ENCODE measurements at places on chromosomes 13 and 19. TPM values are rescaled to one million over a fixed set of nuclear protein-coding genes. Genes with fewer than 3 reads are reported as not detected.

FPR2 gene
- 0.21 TPM for polyA plus RNA-seq

SHANK1 gene
- 0.20 TPM for polyA plus RNA-seq

ZNF579 gene
- 10.5 TPM for polyA plus RNA-seq

C19orf85 gene
- polyA plus RNA-seq: not detected

KIR2DL1 gene
- 0.12 TPM for polyA plus RNA-seq

DNA sequence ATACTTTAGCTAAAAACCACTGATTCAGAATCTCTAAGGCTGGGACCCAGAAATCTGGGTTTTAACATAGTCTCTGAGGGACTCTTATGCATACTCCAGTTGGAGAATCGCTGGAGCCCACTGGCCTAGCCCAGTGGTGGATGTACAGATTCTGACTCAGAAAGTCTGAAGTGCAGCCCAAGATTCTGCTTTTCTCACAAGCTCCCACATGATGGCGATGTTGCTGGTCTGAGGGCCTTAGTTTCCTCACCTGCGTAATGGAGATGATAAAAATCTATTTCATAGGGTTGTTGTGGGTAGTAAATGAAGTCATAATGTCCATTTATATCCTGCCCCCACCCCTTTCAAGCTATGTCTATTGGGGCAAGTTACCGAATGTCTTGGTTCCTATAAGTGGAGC, 7.7 kb upstream of the CDADC1 start:
- DNase-seq: no peak

DNA sequence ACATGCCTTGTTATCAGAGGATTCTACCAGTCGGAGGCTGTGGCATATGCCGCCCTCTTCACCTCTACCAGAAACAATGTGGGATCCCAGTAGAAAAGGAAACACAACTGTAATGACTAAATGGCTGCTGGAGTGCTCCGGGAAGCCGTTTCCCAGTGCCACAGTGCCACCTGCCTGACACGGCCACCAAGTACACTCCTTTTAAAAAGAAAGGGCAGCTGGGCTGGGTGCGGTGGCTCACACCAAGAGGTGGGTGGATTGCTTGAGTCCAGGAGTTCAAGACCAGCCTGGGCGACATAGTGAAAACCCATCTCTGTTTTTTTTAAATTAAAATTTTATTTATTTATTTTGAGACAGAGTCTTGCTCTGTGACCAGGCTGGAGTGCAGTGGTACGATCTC, 67.3 kb downstream of the TRPM4 start:
- DNase-seq: no peak

DNA sequence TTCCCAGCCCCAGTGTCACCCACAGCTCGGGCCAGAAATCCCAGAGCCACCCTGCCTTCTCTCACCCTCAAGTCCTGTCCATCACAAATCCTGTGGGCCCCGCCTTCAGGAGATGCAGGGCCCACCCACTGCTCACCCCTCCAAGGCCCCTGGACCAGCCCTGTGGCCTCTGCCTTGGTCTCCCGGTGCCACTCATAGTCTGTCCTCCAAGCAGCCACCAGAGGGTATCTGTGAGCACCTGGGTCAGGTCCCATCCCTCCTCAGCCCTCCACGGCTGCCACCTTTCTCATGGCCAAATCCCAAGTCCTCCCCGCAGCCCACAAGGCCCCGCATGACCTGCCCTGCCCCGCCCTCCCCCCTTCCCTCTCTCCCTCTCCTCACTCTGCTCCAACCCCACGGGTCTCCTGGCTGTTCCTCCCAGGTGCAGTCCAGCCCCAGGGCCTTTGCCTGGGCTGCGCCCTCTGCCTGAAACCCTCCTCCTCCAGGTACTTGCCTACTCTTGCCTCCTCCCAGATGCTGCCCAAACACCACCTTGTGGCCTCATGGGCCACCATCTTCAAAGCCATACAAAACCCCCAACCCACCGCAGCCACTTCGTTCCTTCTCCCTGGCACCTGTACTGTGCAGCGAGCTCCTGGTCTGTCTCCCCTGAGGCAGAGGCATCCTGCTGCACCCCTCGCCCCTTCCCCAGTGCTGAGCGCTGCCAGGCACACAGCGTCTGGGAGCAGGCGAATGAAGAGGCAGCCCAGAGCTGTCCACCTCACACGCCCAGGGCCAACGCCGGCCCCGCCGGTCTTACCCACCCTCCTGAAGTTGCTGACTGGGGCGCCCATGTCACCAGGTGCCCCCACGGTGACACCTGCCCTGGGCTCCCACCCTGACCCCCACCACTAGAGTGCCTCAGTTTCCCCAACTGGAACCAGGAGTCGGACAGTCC, 13.2 kb upstream of the UQCR11 start:
- DNase-seq: no peak

DNA sequence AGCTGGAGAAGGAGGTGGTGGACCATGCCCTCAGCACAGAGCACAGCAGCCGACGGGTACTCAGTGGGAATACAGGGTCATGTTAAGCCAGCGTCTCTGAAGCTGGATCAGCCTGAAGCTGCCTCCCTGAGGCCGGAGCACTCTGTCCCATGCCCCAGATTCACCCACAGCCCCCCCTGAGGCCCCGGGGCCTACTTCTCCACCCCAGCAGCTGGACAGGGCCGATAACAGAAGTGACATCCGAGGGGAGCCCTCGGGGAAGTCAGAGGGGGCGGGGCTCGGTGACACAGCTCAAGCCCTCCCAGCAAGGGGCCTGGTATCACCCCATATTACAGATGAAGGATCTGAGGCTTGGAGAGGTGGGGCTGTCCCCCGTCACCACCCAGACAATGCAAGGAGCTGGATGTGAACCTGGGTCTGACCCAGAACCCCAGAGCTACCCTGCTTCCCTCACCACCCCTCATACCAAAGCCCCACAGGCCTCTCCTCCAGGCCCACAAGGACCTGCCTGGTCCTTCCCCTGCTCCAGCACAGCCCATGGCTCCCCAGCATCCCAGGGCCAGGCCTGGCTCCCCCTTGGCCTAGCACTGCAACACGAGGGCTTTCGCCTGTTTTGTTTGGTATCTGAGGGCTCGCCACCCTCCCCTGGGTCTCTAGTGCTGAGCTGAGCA, 5.7 kb downstream of the R3HDM4 start:
- no peak for DNase-seq

DNA sequence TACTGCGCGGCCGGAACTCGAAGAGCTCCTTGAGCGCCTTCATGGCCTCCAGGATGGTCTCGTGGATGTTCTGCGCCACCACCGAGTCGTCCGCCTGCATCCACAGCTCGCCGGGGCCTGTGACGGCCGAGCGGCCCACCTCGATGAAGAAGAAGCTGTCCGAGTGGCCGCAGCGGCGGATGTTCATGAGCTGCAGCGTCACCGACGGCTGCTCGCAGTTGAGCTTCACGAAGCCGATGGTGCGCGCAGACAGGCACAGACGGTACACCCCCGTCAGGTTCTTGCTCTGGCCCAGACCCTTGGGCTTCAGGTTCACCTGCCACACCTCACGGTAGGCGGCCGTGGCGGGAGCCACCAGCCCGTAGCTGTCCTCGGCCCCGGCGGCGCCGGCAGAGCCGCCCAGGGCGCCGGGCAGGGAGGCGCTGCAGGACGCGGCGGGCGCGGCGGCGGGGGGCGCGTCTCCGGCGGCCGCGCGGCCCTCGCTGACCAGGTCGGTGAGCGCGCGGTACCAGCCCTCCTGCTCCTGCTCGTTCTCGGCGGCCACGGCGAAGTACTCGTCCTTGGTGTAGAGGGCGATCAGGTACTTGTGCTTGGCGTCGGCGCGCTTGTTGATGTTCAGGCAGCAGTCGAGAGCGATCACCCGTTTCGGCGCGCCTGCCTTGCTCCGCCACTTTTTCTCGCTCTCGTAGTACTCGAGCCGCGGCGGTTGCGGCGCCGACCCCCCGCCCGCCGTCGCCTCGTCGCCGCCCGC, 1.1 kb downstream of the IRS2 start:
- DNase-seq: peak; percentile 73

DNA sequence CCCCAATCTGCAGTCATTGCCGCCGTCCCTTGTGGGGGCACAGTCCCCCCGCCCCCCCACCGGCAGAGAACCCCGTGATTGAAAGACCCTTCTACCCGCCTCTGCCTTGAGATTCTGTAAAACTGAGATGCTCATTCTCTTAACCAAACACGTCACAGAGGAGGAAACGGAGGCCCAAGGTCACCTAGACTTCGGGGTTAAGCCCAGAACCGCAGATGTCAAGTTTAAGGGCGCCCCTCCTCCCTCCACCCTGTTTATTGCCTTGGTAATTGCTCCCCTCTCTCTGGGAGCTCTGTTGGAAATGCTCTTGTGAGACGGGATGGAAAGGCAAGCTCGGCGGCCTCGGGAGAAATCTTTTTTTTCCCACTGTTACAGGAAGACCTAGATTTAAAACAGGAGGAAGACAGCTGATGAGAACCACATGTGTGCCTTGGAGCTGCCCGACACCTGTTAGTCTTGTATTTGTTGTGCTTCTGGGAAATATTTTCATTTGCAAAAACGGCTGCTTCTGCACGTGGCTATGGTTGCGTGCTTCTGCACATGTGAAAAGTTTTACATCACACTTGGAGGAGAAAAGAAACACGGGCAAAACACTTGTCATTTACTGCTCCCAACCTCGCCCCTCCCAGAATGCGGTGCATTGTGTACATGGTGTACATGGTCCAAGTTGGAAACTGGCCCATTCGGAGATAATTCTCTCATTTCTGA, 1.1 kb upstream of the MED26 start:
- peak; percentile 65 for DNase-seq

DNA sequence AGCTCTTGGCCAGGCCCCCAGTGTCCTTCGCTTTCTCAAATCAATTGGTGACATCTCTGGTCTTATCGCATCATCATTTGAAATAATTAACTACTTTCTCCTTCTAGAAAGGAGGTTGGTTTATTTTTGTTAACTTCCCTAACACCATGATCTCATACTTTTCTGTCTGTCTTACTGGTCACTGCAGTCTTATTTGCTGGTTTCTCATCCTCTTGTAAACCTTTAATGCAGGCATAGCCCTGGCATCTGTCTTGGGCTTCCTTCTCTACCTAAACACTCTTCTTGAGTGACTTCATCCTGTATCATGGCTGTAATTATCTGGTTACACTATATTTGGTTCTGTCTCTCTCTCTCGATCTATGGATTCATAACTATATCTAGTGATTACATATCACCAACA, 152.8 kb downstream of the CYSLTR2 start:
- DNase-seq: no peak

DNA sequence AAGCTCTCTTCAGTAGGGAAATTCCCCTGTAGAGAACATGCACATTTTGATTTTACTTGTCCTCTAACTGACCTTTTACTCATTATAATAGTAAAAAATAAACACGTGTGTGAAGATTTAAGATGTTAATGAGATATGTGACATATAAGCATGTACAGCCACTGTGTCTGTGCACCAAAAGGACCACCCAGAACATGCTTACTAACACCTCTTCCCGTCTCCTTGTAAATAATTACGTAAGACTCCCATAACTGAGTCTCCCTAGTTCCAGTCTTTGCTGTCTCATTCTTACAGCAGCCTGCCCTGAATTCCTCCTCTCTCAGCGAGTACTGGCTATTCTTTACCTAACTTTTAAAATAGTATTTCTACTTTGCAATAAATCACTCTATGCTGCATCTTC, 53.6 kb downstream of the ZNF100 start:
- no peak for DNase-seq

DNA sequence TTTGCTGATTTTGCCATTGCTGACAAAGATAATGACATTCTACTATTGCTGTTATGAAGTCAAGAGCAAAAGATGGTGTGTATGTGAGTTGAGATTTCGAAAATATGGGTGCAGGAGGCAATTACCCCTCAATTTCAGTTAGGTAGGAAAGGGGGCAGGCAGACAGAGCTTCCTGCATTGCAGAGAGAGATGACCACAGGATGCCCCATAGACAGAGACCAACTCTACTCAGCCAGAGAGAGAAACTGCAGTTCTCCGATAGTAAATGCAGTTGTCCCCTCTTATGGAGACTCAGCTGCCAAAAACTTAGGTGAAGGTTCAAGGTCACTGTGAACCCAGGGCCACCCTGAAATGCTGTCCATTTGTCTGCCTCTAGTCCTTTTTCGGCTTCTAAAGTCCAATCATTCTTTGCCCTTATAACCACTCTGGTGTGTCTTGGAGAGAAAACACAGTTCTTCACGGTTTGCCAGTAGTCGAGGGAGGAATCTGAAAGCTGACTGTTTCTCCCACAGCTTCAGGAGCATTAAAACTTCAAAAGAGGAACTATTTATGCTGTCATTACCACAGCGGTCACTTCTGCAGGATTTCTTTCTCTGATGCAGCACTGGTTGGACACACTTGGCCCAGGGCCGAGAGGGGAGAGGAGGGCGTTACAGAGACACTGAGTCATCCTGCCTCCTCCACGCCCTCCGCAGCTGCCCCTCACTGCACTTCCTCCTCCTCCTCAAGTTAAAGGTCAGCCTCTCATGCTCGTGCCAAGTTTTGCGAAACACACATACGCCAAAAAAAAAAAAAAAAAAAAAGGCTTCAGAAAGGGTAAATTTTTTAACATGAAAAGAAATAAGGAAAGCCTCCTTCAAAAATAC, 264.3 kb downstream of the FOXO1 start:
- DNase-seq: peak; percentile 98

DNA sequence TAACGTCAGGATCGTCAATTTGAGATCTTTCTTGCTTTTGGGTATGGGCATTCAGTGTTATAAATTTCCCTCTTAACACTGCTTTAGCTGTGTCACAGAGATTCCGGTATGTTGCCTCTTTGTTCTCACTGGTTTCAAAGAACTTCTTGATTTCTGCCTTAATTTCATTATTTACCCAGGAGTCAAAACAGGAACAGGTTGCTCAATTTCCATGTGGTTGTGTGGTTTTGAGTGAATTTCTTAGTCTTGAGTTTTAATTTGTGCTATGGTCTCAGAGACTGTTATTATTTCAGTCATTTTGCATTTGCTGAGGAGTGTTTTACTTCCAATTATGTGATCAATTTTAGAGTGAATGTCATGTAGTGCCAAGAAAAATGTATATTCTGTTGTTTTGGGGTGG, 153.1 kb downstream of the PCDH17 start:
- DNase-seq: no peak

DNA sequence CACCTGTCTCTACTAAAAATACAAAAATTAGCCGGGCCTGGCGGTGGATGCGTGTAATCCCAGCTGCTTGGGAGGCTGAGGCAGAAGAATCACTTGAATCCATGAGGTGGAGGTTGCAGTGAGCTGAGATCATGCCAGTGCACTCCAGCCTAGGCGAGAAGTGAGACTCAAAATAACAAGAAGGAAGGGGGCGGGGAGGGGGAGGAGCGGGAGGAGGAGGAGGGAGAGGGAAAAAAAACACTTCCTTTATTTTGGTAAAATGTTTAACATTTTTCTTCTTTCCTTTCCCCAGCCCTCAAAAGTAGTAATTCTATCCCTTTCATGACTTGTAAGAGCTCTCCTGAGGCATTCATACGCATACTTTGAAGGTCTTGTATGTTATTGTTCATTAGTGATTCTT, 44.3 kb downstream of the SPRY2 start:
- no peak for DNase-seq

DNA sequence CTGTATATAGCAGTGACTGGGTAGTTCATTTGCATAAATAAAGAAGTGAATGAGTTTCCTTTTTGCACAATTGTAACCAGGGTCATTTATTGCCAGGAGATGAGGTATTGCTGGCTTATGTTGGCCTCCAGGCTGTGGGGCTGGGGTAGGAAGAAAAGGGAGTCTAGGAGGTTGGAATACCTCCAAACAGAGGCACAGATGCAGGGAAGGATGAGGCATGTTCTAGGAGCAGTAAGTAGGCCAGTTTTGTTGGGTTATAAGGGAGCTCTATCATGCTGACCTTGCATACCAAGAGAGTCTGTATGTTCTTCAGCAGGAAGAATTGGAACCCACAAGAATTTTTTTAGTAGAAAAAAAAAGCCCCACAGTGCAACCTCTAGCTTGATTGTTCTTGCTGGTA, 17.2 kb upstream of the CYSLTR2 start:
- DNase-seq: no peak

GRCh38 chr13:57546942-57547341, 84.6 kb upstream of the PCDH17 start:
- no peak for DNase-seq

- peak; percentile 31 for DNase-seq
Observed at GRCh38 chr13:23637829-23638228, 67.6 kb downstream of the TNFRSF19 start.

All from ovary (tissue), 10 donors.